Stimulated activated CD8-positive, alpha-beta memory T cell treated with anti-CD3 and anti-CD28 coated beads, Interleukin-2, amount 100 ng/mL, for 1 hour (primary cell): ENCODE measurements at places on chromosomes 3 and 15.

DNA sequence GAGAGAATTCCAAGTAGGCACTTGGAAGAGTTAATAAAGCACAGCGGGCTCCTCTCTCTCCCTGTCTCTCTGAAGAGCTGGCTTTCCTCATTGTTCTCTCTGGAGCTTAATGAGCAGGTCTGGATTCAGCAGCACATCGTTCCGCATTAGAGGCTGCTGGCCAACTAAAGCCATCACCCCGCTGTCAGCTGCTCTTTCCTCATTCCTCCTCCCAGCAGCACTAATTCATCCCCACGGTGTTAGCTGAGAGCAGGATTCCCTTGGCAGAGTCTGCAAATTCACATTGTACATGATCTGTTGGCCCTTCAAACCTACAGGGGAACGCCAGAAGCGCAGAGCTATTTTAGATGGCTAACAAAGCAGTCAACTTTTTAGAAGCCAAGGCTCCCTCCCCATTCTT lies 44.2 kb downstream of the SGO1 start:
- no peak for DNase-seq

DNA sequence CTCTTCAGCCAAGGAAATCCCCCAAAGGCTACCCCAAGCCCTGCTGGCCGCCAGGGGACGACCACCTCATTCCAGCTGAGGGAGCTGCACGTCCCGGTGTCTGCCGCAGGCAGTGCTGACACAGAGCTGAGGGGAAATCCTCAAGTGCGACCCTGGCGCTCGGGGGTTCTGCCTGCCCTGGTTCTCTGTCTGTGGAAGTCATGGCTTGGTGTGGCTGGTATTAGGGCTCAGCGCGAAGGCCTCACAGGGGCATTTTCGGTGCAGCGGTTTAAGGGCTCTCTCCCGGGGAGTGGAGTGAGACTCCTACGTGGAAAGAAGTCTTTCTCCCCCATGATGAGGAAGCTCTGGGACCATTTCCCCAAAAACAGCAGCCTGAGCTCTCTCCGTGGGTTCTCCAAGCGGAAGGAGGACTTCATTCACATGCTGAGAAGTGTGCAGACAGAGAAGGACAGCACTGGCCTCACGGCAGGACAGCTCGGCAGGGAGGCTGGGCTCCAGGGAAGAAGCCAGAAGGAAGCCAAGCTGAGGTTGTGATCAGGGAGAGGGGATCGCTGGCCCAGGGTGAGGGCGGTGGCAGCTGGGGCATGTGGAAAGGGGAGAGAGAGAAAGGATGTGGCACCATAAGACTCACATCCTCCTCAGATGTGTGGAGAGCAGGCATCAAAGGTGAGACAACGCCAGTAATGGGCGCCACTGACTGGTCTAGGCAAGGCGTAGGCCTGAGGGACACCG lies 48.6 kb downstream of the KLF15 start:
- DNase-seq = no peak

DNA sequence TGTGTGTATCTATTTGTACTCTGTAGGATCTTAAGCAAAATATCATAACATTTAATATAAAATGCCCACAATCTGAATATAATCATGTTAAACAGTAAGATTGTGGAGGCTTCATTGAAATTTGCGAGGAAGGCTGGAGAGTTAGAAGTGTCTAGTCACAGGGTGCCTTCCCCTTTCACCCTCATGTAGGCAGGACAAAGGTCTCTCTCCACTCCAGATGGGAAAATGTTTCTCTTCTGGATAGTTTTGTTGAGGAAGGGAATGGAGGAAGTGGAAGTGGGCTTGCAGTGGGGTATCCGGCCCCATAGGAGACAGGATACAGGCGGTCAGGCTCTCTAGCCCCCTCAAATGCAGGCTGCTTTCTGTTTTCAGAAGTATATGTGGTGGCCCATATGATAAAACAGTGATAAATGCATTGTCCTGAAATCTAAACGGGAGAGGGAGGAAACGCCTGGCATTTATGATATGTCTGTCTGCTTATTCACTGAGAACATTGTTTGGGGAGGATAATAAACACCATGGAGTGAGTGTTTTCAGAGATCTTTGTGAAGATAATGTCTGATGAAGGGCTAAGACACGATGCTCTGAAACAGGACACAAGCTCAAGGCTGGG lies 13.3 kb upstream of the MYZAP start:
- DNase-seq = no peak

GRCh38 chr15:69627548-69628158 lies 175.0 kb downstream of the RPLP1 start:
- DNase-seq = no peak

GRCh38 chr3:28906561-28907310 lies 374.1 kb upstream of the RBMS3 start:
- no peak for DNase-seq

GRCh38 chr15:35932531-35932930 lies 386.6 kb upstream of the DPH6 start:
- DNase-seq = no peak

DNA sequence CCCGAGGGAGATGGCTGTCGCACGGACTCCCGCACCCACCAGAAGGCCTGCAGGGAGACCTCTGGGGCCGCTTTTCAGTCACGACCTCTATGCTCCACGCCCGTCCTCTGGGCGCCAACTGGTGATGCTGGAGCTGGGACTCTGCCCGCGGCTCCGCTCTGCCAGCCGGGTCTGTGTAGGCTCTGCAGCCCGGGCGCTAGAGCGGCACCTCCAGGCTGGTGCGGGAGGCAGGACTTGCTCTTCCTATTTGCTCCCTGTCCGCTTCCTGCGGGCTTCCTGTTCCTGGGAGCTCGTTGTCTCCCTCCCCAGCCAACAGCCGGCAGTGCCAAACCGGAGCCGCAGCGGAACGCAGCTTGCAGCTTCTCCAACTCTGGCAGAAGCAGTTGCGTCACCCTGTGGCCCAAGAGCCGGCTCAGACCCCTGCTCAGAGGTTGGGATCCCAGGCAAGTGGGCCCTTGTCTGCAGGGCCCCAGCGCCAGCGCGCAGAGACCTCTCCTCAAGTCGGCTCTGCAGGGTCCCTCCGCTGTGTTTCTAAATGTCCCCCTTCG lies 285.9 kb downstream of the XXYLT1 start:
- no peak for DNase-seq

- DNase-seq = no peak
Measured at GRCh38 chr3:13159890-13160289, 86.7 kb upstream of the IQSEC1 start.

- no peak for DNase-seq
Measured at GRCh38 chr3:55161231-55161630, 233.4 kb upstream of the LRTM1 start.

DNA sequence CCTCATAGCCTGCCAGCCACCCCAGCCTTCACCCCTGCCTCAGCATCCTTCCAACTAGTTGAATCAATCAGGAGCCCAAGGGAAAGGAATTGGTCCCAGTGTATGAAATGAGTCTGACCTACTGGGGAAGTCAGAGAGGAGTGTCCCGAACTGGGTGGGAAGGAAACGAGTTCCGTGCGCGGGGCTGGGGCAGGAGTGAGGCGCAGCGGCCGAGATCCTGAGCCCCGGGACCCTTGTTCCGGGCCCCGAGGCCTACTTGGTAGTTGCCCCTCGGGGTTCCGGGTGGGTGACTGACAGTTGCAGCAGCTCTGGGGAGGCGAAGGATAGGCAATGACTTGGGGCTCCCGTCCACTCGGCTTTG lies 1.1 kb upstream of the PLCL2 start:
- DNase-seq = no peak

DNA sequence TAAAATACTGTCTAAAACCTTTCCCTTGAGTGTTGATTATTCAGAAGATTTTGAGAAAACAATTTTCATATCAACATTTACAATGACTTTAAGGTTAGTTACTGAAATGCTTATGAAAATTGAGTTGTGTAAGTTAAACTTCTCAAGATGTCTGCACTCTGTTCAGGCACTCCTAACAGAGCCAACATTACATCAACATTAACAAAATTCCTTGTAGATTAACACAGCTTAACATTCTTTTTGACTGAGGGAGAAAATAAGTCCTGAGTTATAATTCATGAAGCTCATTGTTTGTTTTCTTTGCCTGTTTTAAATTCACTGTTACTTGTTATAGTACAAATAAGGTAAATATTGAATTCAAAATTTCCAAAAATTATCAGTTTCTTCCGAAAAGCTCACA lies 9.0 kb downstream of the ACKR4 start:
- DNase-seq = no peak

- no peak for DNase-seq
Measured at GRCh38 chr3:115836944-115837343, 213.6 kb downstream of the GAP43 start.

- no peak for DNase-seq
Measured at GRCh38 chr15:100571592-100572167, 30.3 kb downstream of the LINS1 start.

DNA sequence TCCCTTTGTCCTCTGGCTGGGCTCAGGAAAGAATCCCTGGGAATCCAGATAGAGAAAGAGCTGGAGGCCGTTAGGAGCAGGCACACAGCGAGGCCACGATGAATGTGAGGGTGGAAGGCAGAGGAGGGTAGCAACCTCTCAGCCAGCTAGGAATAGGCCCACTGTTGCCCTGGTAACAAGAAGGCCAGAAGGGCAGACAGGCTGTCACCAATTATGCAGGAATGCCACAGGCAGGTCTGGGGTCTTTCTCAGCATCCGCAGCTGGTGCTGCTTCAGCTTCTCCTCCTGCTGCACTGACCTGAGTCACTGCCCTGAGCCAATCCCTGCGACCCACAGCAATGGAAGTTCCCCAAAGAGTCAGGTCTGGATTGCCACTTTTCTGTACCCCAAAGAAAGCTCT lies 62.8 kb upstream of the C3orf80 start:
- DNase-seq = no peak

GRCh38 chr15:91897585-91898372 lies 44.3 kb downstream of the SLCO3A1 start:
- DNase-seq = no peak

DNA sequence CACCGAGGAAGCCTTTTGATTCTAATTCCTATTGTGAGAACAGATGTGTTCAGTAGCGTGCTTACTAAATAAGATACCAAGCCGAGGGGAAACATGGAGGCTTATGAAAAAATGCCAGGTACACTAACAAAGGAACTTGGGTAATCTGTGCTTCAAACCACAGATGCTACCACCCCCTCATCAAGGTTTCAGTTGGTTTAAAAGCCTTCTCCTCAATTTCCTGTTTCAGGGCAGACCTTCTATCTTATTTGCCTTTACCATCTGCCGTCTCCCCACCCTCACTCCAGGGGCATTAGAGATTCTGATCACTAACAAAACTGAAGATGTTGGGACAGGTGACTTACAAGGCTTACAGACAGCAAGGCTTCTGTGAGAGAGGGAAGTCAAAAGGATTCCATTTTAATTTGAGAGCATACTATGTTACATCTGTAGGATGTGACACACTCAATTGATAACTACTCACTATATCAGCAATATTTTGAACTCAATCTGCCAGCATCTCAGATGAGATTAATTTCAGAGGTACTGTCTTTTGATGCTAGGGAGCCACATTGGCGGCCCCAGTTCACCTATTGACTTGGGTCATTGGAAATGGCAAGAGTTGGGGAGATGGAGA lies 60.6 kb upstream of the PLCL2 start:
- no peak for DNase-seq

DNA sequence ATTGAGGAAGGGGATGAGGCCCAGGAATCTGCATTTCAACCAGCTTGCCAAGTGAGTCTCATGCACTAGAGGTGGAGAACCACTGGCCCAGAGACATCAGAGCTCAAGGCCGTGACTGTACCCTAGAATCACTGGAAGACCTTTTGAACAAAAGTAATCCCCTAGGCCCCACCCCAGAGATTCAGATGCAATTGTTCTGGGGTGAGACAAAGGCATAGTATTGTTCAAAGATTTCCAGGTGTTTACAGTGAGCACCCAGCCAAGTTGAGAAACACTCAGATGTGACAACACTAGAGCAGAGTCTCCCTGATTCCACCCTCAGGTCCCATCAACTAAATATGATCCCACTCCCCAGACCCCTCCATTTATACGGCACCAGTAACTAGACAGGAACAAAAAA lies 290.3 kb upstream of the TLE3 start:
- DNase-seq = no peak

GRCh38 chr3:194936659-194937058 lies 251.0 kb downstream of the FAM43A start:
- DNase-seq = no peak

DNA sequence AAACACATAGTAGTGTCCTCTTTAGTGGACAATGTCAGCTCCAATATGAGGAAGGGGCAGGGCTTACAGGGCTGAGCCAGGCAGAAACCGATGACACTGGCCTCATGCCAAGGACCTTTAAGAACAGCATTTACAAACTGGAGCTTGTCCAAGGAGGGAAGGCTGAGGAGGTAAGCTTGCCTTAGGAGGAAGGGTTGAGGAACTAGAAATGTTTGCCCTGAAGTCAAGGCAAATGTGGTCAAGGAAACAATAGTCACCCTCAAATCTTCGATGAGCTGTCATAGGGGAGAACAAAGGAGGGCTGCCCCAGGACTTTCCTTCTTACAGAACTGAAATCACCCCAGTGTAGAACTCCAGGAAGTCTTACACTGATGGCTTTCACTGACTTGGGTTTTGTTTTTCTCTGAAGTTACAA lies 136.4 kb downstream of the LIPC start:
- DNase-seq = no peak

- no peak for DNase-seq
Measured at GRCh38 chr15:29570121-29570947, 251.9 kb downstream of the TJP1 start.

GRCh38 chr3:27606537-27606936 lies 115.6 kb downstream of the EOMES start:
- DNase-seq = no peak

DNA sequence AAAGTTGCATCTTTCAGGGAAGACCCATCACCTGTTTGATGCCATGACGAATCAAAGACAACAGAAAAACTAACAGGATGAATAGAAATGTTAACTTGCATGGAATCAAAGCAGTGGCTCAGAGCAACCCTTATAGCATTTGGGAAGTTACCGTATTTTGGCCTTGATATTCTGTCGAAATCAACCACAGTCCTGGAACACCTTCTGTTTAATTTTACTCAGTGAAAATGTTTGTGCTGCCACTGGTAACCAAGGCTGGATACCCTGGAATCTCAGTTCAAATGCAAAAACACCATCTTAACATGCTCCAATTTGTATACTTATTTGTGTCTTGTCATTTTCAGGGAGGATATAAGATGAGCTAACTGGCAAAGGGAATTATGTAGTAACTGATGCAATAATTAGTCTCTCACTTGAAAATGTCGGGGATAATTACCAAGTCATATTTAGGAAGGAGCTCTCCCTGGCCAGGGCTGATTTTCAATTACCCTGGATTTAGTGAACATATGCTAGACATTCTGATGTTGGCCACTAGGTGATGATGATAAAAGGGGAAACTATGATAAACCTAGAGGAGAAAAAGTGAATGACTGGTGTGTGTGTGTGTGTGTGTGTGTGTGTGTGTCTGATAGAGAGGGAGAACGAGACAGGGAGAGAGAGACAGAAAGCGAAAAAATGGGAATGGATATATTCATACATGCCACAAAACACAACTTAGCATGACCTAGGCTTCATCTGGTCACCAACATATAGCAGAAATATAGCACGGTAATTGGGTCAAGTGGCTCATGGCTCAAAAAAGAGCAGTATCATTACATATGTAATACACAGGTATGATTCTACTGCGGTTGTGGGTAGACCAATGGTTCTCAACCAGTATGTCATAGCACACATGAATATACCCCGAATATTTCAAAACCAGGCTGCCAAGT lies 19.0 kb upstream of the PRICKLE2 start:
- no peak for DNase-seq

- no peak for DNase-seq
Measured at GRCh38 chr3:187947927-187948682, 202.8 kb upstream of the BCL6 start.

GRCh38 chr3:64150623-64151207 lies 74.6 kb downstream of the PRICKLE2 start:
- no peak for DNase-seq
